ENCODE measurements at places on chromosomes 7 and 10. TPM values are rescaled to one million over a fixed set of nuclear protein-coding genes. Genes with fewer than 3 reads are reported as not detected.

DNA sequence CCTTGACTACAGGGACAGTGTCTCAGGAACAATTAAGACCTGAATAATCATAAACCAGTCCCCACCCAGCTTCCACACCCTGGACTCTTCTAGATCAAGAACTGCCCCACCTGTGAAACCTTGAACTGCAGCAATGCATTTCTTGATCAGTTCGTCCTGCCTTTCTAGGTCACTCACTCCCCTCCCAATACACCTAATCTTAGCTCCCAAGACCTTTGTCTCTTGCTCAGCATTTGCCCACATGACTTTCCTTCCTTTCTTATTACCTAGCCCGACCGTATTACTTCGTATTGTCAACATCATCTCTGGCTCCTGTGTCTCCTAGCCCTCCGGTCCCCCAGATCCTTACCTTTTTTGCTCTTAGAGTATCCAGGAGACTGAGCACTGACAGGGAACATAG is 5.5 kb upstream of the NAMPT start:
- no peak for DNase-seq

The UNC5B gene
- total RNA-seq, result 42.4 TPM

- DNase-seq, result no peak
Measured at GRCh38 chr10:73493781-73494180, 2.0 kb downstream of the PPP3CB start.

DNA sequence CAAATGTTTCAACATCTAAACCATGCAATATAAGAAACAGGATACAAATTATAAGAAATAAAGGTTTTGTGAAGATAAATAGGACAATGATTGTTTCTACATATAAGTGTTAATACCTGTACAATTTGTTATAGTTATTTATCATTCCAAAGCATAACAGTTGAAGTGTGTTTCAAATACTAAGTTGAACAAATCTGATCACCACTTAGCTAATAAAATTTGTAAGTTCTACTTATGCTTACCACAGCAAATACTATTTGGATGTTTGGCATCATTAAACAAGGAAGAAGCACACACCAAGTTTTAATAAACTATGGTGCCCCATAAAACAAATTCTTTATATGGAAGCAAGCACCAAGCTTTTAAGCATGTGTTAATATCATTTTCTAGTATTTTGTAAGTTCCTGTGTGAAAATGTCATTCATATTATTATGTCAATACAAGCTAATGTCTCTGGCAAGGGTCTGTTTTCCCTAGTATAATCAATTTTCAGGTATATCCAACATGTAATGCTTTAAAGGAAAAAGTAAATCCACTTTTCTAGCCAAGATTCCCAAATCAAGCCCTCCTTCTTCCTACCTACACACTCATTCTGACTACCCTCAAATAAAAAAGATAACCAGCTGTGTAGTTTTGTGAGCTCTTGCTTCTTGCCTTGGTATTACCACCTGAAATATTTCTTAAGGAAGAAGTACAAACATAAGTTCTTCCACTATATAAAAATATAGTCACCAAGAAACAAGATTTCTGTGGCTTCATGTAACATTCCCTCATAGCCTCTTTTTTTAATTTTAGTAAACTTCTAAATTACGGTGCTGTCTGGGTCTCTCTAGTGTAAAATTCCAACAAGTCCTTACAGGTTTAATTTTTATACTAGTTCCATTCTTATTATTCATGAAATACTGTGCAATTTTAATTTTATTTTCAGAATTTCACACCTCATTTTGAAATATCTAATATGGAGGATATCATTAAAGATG is 9.2 kb downstream of the SKAP2 start:
- no peak for DNase-seq

The BTBD16 gene
- total RNA-seq, result not detected

The ANKRD22 gene
- total RNA-seq, result not detected

The GIMAP6 gene
- 37.6 TPM for total RNA-seq

The PCGF6 gene
- total RNA-seq, result 9.7 TPM

GRCh38 chr7:70072220-70072619 is 473.9 kb downstream of the AUTS2 start:
- no peak for DNase-seq

DNA sequence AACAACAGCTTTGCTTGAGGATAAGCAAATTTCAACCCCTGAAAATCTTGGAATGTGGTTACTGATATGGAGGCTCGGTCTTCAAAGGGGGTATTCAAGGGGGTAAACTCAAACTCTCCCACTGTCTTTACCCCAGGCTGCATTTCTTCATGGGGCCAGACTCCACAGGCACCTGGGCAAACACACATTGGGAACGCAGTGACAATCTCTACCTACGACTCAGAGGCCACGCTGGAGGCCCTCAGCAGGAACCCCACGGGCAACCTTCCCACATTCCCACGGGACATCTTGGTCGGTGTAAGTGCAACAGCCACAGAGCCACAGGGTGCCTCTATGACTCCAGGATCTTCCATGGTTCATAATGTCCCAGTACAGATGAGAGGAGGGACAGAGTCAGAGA is 2.2 kb upstream of the INSIG1 start:
- no peak for DNase-seq

The DYNC1I1 gene
- 13.2 TPM for total RNA-seq

DNA sequence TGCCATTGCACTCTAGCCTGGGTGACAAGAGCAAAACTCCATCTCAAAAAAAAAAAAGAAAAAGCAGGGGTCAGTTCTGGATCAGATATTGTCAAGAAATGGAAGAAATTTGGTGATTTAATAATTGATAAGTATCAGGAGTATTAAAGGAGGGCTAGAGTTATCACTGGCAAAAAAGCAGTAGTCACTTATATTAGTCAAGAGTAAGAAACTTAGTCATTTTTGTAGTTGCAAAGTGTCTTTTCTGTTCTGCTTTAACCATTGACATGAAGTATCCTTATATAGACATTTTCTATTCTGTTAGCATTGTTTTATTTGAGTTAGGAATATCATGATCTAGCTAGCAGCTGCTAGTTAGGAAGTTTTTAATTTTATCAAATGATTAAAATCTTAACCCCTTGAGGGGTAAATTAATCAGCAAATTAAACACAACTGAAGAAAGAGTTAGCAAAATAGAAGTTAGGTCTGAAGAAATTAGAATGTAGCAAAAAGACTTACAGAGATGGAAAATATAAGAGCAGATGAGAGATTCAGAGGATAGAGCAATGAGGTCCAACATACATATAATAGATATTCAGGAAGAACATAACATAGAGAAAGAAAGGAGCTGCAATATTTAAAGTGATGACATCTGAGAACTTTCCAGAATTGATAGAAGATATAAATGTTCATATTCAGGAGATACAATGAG is 7.3 kb upstream of the CCDC6 start:
- DNase-seq, result no peak

- DNase-seq, result no peak
Measured at GRCh38 chr10:83272666-83273434, 866.5 kb upstream of the GHITM start.

- no peak for DNase-seq
Measured at GRCh38 chr10:96532523-96532922, 18.8 kb upstream of the TLL2 start.

The COPS6 gene
- 18.1 TPM for total RNA-seq

- peak; percentile 92 for DNase-seq
Measured at GRCh38 chr10:30783939-30784501, 154.5 kb upstream of the LYZL2 start.

The CISD1 gene
- 18.0 TPM for total RNA-seq

DNA sequence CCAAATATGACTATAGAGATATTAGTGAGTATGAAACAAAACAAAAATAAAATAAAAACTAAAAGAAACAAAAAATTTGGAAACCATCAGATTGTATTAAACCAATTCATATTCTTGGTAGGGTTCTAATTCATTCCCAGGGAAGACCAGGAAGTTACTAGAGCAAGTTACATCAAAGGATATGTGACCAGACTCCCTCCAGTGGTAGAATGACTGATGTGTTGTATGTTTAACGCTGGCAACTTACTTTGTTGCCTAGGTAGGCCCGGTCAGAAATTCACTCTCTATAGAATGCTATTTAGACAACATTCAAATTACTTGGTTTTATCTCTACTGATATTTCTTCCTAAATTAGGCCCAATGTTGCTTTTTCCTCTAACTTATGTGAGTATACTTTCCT is 5.2 kb downstream of the PHYHIPL start:
- DNase-seq, result no peak

DNA sequence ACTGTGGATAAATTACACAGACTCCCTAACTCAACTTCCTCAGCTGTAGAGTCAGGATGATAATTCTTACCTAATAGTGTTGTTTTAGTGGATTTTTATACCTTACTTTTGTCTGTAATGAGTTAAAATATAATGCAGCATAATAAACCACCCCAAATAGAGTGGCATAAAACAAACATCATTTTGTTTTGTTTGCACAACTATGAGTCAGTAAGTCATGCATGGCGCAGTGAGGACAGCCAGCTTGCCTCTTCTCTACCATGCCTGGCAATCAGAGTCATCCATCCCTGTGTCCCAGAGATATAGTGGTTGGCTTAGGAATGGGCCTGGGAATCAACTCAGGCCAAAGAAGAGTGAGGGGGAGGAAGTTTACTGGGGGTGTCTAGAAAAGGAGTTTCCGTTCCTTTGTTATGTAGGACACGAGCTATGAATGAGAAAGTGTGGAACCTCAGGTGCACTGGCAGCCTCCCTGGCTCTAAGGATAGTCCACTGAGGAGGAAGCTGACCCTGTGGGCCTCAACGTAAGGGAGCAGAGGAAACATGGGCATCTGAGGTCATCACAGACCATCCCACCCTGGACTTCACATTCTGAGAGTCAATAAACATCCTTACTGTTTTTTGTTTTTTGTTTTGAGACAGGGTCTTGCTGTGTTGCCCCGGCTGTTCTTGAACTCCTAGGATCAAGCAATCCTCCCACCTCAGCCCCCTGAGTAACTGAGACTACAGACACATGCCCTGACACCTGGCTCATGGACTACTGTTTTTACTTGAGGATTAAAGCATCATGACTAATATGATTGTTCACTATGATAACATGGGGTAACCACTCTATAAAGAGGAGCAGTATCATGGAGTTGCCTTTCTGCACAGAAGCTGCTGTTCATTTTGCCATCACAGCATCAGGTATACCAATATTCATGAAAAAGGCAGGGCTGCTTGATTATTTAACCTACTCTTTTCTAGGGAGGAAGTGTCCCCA is 21.0 kb upstream of the GRB10 start:
- DNase-seq, result no peak

DNA sequence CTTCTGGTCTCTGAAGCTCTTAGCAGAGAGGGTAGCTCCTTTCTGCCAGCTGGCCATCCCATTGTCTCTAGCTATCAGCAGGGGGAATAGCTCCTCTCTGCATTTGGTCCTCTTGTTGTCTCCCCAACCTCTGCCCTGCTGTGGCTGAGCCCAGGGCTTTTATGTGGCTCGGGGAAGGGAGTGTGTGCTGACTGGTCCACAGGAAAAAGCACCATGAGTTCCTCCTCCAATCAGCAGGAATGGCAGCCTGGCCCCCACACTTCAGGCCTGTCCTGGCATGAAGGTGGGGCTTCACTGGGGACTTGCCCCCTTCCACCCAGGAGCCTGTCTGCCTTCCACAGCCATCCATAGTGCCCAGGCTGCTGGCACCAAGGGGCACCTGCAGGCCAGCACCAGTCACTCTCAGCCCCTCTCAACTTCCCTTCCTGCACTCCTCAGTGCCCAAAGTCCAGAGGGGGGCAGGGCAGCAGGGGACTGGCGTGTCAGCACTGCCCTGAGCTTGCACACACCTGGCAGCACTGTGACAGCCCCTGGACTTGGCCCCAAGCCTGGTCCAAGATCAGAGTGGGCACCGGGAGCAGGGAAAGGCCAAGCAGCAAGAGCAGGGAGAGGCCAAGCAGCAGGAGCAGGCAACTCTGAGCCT is 36.2 kb downstream of the NOLC1 start:
- DNase-seq, result no peak

The RSPH10B gene
- total RNA-seq, result not detected
